ENCODE measurements at places on chromosomes 6 and 20.

DNA sequence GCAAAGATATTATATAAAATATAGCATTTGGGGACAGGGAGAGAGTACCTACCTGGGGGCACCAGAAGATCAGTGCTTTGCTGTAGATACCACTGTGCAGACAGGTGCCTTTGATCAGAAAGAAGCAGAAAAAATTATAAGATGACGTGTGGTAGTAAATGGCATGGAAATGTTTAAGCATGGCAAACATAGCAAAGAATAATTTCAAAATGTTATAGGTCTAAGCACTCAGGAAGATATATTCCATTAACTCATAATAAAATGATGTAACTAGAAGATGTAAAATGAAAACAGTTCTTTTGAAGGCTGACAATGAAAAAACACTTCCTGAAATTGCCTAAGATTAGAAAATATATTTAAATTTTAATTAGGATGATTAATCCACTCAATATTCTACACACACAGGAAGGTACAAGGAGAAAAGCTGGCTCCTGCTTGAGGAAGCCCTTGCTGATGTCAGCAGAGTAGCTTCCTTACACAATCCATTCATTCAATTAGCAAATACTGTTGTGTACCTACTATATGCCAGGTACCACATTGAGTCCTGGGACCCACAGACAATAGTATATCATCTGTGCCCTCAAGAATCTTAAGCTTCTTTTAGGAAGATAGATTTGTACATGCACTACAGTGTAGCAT is 290.2 kb upstream of the CNR1 start:
- DNase-seq: no peak

DNA sequence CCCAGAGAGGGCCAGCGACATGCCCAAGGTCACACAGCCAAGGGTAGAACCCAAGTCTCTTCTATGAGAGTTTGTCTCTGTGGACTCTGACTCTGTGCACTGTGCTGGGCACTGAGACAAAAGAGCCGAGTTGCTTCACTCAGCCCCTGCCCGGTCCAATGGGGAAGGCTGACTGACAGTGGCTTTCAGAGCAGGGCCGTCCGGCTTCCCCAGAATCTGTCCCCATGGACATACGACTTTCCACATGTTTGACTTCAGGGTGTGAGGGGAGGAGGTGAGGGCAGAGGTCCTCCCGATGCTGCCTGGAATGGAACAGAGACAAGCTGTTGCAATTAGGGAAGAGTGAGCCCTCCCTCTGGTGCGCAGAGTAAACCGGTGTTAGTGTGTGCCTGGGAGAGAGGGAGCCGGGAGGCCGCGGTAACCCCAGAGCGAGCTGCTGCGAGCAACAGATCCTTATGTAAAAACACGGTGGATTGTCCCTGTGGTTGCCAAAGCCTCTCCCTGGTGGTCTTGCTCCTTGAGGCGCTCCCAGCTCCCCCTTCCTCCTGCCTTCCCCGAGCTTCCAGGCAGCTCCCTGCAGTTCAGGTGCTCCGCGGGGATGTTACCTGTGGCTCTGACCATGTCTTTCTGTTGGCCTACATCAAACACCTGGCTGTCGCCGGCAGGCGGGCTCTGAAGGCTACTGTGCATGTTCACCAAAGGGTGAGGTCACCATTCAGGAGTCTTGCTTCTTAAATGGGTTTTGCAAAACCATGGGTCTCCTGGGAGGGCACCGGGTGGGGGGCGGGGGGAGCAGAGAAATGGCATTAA is 672 bp downstream of the SIRPA start:
- DNase-seq: no peak

DNA sequence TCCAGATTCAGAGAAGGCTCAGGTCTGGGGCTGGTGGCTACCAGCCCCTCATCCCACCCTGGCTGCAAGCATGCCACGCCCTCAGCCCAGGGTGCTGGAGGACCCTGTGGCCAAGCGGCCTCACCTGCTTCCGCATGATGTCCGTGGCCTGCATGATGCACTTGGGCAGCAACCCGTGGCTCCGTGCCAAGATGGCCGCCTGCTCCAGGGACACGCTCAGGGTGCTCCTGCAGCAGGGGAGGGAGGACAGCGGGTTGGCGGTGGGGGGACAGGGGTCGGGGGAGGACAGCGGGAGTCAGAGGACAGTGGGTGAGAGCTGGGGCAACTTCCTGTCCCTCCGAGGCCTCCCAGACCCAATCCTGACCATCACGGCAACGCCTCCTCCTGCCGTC is 200.1 kb downstream of the PREX1 start:
- no peak for DNase-seq

GRCh38 chr20:2314759-2315439 is 19.1 kb downstream of the TGM3 start:
- no peak for DNase-seq

DNA sequence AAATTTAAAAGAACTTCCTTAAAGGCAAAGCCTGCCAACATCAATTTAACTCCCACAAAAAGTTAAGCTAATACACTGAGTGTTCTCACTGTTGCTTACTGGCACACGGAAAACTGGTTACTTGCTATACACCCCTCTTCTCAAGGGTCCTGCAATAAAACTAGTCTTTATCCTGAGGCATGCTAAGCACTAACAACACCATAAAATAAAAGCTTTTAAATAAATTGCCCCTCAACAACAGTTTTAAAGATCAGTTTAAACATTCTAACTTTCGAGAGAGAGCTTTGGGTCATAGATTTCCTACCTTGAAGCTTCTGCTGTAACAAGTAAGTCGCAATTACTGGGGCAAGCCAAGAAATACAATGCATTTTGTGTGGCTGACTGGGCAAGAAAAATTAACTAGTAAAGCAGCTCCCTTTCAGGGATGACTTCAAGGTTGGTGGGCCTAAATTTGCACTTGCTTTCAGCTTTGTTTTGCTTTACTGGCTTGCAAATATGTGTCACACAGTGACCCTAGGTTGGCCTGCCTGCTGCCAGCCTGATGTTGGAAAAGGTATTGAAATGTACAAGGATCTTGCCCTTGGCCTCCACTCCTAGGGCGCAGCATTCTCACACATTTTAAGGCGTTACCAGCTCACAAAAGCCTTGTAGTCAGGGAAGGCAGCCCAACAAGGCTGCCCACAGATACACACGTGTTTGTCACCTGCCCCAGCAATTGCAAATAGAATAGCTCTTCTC is 4.0 kb upstream of the HEY2 start:
- DNase-seq: no peak

DNA sequence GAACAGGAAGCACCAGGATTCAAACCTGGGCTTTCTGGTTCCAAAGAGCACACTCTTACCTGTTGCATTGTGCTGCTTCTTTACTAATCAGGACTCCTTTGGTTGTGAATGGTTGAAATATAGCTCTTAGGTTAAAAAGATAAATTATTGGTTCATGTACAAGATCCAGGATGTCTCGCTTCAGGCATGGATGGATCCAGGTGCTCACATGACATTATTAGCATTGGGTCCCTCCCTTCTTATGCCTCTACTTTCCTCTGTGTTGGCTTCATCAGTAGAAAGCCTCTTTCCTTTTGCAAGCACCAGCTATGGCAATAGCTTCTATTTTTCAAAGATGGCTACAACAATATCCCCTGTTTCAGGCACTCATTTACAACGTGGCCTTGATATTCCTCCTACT is 217.7 kb upstream of the SULF2 start:
- DNase-seq: no peak

- DNase-seq: no peak
Measured at GRCh38 chr6:158754738-158755137, 64.4 kb downstream of the EZR start.

DNA sequence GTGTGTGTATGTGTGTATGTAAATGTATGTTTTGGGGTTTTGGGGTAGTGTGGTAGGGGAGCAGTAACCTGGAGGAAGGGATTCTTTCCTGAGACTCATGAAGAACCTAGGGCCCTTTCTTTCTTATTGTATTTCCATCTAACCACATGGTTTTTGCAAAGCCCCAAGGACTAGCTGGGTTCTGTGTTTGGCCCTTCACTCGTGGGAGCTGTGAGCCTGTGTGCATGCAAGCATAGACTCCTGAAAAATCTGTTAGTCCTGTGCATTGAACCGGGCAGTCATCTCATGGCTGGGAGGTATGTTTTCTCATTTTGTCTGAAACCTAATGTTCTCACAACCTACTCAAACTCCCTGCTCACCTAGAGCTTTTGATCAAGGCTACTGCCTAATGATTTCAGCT is 219.1 kb downstream of the PHACTR1 start:
- DNase-seq: no peak

All from kidney epithelial cell (primary cell).